ENCODE measurements at places on chromosomes 4 and X.

- no peak for DNase-seq
Observed at GRCh38 chr4:93018806-93019205, 715.0 kb downstream of the GRID2 start.

GRCh38 chr4:35124106-35124505 lies 1120.2 kb downstream of the ARAP2 start:
- DNase-seq: no peak

- DNase-seq: no peak
Observed at GRCh38 chr4:149835280-149835679, 19.6 kb upstream of the IQCM start.

- no peak for DNase-seq
Observed at GRCh38 chr4:20426028-20426427, 174.3 kb downstream of the SLIT2 start.

GRCh38 chrX:33211356-33212260 lies at the start of gene DMD:
DMD (minus strand) TSS chrX:33211549; CDS start chrX:33211312, 237 bp downstream.
- DNase-seq: no peak

DNA sequence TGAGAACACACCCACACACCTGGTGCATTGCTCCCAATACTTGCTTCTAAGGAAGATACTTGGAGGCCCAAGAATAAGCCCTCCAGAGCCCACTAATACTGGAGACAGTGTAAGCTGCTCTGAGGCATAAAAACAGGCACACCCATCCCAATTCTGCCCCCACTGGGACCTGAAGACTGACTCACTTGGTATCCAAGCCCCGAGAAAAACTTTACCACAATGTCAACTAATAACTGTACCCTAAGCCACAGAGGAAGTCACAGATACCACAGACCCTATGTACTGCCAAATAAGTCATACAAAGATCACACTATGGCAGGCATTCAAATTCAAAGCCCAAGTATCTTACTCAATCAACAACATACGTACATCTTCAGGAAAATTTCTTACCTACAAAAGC lies 398.2 kb upstream of the SPANXN1 start:
- DNase-seq: no peak

DNA sequence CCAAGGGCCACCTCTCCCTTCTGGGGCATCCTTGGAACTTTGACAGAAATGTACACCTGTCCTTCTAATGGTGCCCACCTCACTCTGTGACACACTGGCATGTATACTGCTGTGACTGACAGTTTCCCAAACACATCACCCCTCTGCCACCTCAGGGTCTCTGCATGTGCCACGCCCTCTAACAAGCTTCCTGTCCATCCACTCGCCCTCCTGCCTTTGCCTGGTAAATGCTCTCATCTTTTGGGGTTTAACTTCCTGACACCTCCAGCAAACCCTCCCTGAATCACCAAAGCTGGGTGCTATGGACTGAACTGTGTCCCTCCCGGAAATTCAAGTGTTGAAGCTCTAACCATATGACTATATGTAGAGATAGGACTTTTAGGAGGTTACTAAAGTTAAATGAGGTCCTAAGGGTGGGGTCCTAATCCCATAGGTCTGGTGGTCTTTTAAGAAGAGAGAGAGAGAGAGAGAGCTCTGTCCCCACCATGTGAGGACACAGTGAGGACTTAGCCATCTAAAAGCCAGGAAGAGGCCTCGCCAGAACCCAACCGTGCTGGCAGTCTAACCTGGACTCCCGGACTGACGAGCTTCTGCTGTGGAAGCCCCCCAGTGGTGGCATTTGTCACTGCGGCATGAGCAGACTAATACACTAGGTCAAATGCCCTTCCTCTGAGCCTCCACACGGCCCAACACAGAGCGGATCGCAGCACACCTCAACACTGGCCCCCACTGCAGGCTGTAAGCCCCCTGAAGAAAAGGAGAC lies 95.6 kb downstream of the AFAP1 start:
- no peak for DNase-seq

DNA sequence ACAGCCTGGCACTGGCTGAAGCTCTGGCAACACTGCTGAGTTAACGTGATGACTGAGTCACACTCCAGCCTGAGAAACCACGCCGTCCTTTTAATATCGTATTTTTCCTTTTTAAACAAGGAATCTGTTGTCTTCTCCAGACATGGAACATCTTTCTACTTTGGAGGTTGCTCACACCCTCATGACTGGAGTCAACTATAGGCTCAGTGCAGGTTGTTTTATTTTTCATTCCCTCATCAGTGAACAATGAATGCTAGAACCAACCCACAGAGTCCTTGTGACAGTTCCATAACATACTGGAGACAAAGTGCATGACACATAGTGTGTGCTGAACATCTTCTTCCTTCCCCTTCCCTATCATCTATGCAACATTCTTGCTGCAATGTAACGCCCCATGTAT lies 76.8 kb upstream of the CPEB2 start:
- DNase-seq: no peak

GRCh38 chrX:153670748-153671588 lies 2.6 kb downstream of the PNCK start:
- no peak for DNase-seq

Measured in cortex of kidney (tissue), 1 donor.